ENCODE measurements at places on chromosomes 13 and 19. TPM values are rescaled to one million over a fixed set of nuclear protein-coding genes. Genes with fewer than 3 reads are reported as not detected.
A peak's percentile ranks its signal among the peaks of the same experiment; 100 is the strongest.

Gene TMEM147
- total RNA-seq: 96.0 TPM

Gene NLRP5
- total RNA-seq: not detected

Gene ZNF844
- total RNA-seq: 9.2 TPM

Gene ADGRE3
- total RNA-seq: 0.53 TPM

Gene KCNK6
- total RNA-seq: 12.3 TPM

Gene LILRB5
- total RNA-seq: 3.1 TPM

Gene CEACAM5
- not detected for total RNA-seq

Gene NDUFA13
- total RNA-seq: 1,069 TPM

Gene CFAP97D2
- total RNA-seq: not detected

DNA sequence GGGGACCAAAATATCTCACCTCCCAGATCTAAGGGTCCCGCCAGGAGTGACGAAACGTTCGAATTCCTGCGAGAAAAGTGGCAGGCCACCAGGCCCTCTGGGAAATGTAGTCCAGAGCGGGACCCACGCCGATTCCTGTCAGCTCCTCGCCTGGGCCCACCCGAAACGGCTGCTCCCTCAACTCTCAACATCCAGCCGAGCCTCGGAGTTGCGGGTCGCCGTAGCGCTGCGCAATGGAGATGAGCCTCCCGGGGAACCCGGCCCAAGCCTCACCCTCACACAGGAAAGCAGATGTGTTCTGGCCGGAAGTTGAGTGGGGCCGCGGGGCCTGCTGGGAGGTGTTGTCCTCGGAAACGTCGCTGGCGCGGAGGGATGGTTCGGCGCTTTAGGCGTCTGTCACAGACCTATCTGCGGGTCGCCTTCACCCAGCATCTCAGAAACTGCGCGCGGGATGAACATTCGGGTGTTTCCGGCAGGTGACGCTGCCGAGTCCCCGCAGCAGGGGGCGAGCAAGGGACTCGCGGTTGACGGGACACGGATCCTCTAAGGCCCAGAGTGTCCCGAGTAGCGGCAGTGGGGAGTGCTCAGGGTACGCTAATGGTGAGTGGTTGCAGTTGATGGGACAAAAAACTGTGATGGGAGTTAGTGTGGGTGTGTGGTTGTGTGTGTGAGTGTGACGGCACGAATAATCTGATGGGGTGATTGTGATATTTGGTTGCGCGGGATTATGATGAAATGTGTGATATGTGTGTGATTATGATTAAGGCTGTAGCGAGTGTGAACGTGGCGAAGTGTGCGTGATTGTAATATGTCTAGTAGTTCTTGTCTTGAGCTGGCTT lies at the start of the genes ZNF568 and ZNF829:
TSS of gene ZNF568 (plus strand) at position 341 of the 839 bp plus-strand sequence. CDS start 6,439 bp downstream, outside the sequence.
TSS of gene ZNF829 (minus strand) at position 300 of the 839 bp plus-strand sequence. CDS start 1,124 bp downstream, outside the sequence.
- peak; percentile 92 for DNase-seq

- no peak for DNase-seq
Observed at GRCh38 chr19:27751044-27751391, 1461.9 kb downstream of the UQCRFS1 start.

- DNase-seq: peak; percentile 88
Observed at GRCh38 chr19:36331353-36332228, 47.4 kb downstream of the ZFP14 start.

GRCh38 chr13:48006396-48006795 lies 5.3 kb upstream of the SUCLA2 start:
- DNase-seq: no peak

GRCh38 chr19:7795555-7796161 lies 32.6 kb downstream of the CLEC4M start:
- DNase-seq: no peak

- DNase-seq: no peak
Observed at GRCh38 chr19:58498316-58499020, 13.3 kb downstream of the SLC27A5 start.

- no peak for DNase-seq
Observed at GRCh38 chr13:52036037-52036436, 11.5 kb downstream of the UTP14C start.

DNA sequence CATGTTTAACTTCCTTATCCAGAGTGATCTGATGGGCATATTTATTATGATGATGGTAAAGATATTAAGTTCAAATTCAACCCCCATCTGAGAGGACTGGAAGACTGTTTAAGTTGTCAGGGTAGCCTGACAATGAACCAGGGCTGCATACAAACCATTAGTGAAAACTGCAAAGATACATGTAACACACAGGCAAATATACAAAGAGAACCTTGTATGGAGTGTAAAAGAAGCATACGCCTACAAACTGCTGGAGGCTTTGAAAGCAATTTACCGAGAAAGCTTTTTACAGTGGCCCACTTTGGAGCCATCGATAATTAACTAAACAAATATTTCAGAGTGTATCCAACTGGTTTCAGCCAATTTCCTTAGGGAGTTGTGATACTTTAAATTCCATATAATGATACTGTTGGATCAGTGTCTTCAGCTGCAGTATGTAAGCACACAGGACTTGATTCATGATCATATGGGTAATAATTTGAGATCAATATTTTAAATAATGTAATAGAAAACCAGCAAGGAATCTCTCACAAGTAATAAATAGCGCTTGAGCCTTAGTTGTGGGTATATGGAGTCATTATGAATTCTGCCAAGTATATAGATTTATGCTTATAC lies 231.5 kb upstream of the SPRY2 start:
- DNase-seq: no peak

DNA sequence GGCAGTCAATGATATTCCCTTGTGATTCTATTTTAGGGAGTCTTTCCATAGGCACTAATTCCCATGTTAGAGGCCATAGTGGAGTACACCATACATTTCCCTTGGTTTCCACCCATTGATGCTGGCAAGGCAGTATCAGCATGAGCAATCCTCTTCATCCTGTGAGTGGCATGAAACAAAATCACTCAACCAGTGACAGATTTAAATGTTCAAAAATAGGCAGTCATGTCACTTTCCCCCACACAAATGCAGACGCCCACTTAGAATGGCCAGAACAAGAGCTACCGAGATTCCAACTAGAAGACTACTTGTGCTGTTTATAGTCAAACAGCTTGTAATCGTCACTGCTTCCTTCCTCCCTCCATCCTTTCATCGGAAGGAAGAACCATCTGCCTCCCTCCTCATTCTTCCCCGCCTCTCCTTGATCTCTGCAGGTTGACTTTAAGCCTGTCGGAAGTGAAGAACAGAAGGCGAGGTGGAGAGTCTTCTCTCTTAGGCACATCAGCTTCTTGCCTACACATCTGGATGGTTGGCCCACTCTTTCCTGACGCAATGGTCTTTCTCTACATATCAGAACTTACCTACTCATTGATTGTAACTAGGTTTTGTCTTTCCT lies 22.6 kb downstream of the RASL11A start:
- DNase-seq: no peak

- DNase-seq: no peak
Observed at GRCh38 chr19:9308091-9308770, 1.4 kb downstream of the ZNF699 start.

DNA sequence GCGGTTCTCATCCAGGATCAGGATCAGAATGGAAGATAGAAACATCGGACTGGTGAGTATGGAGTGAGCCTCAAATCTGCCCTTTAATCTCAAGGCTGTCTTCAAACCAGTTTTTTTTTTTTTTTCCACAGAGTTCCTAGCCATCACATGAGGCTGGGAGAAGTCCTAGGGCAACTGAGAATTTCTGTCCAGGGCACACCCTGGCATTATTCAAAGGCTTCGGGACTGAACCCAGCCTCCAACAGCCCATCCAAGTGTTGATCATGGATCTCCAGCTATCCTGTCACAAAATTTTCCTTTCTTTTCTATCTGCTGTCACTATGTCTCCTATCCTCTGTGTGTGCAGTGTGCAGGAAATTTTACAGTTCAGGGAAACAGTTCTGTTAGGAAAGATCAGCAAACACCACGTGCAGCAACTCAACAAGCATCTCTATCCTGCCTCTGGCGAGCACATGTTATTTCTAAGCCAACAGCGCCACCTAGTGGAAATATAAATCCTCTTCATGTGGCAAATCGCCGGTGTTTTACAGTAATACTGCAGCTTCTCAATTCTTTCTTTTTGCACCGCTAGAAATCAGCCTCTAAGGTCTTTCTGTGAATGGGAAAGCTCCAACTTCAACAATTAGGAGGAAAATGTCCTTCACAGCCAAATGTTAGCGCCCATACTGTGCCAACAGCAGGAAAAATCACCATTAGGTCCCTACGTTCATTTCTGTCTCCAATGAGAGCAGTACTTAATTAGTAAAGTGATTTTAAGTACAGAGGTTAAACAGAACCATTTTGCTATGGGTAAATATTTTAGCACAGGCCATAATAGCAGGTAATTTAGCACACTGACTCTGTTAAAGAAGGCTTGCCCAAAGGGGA lies 21.4 kb upstream of the ZNF181 start:
- peak; percentile 30 for DNase-seq

DNA sequence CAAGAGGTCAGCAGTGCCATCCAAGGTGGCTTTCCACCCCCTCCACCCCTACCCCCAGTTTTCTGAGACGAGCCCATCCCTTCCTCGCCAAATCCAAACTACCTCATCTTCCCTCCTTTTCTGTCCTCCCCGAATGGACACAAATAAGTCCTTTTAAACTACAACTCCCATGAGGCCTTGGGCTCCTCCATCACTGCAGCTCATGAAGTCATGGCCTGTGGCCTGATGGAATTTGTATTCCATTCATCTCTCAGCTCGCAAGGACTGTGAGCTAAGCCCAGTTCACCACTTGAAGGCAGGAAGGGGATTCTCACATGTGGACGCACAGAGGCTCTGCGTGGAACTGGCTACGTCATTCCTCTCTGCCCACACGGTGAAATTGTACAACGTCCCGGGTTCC lies 12.5 kb downstream of the PTPRH start:
- DNase-seq: no peak

- DNase-seq: no peak
Observed at GRCh38 chr19:28960586-28960985, 252.4 kb downstream of the UQCRFS1 start.

GRCh38 chr13:54029720-54030119 lies 1001.1 kb downstream of the OLFM4 start:
- no peak for DNase-seq

- no peak for DNase-seq
Observed at GRCh38 chr13:93226623-93227279, at the start of gene GPC6. GPC6 (plus strand) TSS chr13:93226807.

GRCh38 chr13:79678100-79678499 lies 197.1 kb downstream of the NDFIP2 start:
- no peak for DNase-seq

DNA sequence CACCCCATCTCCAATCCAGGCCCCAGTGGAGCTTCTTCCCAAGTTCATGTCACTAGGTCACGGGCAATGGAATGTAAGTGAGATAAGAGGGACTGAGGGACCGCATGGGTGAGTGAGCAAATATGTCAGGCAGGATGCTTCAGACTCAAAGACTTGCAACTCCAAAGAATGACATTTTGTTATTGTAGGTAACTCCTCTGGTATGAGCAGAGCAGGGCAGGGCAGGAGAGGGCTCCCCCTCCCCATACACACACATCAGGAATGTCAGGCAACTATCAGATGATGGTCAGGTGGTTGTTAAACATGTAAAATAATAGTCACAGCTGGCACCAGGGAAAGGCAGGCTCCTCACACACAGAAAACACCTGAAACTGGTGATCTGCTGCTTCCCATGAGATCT lies 10.6 kb downstream of the ERVV-2 start:
- DNase-seq: no peak

- peak; percentile 20 for DNase-seq
Observed at GRCh38 chr13:113545455-113545930, 39.1 kb upstream of the TFDP1 start.
